ENCODE measurements at places on chromosomes 1 and 21.

DNA sequence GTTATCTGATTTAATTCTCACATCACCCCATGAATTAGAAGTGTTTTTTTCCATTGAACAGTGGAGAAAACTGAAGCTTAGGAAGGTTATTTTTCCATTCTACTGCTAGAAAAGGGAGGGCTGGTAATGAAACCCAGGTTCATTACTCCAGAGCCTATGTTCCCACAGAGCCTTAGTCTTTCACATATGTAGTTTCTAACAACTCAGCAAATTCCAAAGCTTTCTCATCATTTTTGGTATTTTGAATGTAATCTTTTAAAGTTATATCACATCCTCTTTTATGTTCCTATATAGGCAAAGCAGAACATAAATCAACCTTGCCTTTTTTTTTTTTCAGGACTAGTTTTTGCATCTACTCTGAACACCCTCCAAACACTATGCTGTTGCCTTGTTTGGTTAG lies 131.9 kb upstream of the BEND5 start:
- no peak for DNase-seq

DNA sequence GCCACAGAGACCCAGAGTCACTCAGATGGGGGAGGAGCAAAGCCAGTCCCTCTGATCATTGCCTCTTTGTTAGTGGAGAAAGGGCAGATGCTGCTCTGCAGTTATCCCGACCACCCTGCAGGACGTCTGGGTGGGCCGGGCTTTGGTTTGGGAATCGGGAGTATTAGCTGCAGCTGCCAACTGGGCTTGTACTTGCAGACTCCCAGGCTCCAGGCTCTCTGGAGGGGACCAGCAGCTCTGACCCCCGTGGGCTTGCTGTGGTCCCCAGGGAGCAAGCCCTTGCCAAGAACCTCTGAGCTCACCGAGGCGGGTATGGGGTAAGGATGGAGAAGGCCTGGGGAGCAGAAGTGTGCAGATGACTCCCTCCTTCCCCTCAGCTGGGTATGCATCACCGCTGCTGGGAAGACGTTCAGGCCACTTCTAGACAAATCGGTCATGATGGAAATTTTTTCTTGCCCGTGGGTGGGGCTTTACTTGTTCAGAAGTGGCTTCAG lies 21.6 kb downstream of the MAPKAPK2 start:
- DNase-seq, result no peak

GRCh38 chr1:94056171-94056570 lies 64.8 kb downstream of the ABCA4 start:
- DNase-seq, result no peak

DNA sequence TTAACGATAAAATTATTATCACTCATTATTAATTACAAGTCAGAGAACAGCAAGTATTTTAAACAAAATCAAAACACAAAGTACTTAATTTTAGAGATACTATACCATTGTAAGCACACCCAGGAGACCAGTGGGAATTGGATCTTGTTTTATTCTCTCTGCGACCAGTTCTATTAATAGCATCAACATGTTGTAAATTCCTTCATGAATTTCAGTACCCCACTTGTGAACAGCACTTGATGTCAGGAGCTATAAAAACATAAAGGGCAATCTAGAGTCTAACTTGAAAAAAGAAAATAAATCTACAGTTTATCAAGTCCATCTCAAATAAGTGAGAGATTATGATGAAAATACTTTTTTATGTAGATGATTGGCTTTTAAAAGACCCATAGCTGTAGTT lies 42.9 kb downstream of the USP24 start:
- no peak for DNase-seq

DNA sequence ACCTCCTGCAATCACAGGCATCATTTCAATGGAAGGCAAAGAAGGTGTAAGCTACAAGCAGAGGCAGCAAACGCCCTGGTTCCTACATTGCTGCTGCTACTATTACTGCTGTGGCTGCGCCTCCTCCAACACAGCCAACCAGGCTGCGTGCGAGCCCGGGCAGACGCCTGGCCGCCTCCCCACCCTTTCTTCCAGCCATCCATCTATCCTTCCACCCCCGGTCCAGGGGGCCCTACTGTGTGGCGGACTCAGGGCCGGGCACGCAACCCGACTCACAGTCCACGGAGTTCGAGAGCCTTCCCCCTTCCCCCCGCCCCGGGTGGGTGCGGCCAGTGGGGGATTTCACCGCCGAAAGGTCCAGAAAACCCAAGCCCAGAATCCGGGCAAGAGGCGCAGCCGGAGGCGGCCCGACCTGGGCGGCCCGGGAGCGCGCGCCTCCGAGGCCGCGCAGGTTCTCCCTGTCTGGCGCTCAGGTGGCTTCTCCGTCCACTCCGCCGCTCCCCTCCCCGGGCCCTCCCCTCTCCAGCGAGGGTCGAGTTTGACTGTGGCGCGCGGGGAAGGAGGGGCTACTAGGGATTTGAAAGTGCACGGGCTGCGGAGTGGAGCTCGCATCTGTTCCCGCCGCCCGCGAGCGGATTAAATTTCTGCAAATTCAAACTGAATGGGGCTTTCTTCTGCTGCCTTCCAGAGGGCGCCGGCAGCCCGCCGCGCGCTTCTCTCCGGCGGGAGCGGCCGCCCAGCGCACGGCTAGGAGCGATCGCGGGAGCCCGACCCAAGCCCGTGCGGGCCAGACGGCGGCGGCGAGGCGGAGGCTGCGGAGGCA lies at the start of gene HUNK:
Gene HUNK, plus strand, starts transcription at position 569 of the 823 bp plus-strand sequence. CDS start 655 bp downstream, outside the sequence.
- DNase-seq, result no peak

GRCh38 chr1:230816018-230816417 lies 52.3 kb downstream of the C1orf198 start:
- no peak for DNase-seq

DNA sequence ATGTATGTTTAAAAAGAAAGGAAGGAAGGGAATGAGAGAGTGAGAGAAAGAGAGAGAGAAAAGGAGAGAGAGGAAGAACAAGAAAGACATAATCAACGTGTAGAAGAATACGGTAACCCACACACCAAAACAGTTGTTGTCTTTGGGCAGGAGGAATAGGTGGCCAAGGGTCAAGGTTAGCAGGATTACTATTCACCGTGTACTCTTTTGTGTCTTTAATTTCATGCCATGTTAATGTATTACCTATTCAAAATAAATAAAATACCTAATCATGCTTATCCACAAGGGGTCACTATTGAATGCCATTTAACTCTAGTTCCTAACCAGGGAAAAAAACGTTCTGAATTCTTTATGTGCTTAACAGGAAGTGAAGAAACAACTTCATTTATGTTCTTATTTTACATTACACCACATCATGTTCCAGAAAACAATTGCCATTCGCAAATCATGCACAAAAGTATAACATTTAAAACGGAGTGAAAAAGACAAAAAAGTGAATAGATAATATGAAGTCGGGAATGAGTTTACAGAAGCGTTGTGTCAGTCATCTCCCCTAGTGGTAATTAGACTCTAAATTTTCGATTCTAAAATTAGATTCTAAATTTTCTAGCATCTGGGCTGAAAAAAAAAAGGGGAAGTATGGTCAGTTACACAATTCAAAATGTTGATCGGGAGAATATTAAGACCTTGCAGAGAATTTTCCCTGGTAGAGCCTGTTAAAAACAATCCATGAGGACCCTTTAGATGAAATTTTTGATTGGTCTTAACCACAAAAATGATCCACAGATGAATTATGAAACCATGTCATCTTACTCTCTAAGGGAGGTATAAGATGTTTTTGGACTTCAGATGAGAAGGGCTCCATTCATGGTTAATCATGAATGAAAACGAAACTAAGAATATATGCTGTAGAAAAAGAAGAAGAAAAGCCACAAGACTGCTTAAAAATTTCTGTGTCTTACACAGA lies 700 bp upstream of the KMO start:
- DNase-seq, result no peak

- DNase-seq, result no peak
These were observed 48.0 kb downstream of the CAPN8 start for GRCh38 chr1:223617323-223618070.

- DNase-seq, result no peak
These were observed 677 bp downstream of the AGPAT3 start for GRCh38 chr21:43865540-43866259.

GRCh38 chr1:55192093-55192492 lies 23.1 kb downstream of the USP24 start:
- no peak for DNase-seq

DNA sequence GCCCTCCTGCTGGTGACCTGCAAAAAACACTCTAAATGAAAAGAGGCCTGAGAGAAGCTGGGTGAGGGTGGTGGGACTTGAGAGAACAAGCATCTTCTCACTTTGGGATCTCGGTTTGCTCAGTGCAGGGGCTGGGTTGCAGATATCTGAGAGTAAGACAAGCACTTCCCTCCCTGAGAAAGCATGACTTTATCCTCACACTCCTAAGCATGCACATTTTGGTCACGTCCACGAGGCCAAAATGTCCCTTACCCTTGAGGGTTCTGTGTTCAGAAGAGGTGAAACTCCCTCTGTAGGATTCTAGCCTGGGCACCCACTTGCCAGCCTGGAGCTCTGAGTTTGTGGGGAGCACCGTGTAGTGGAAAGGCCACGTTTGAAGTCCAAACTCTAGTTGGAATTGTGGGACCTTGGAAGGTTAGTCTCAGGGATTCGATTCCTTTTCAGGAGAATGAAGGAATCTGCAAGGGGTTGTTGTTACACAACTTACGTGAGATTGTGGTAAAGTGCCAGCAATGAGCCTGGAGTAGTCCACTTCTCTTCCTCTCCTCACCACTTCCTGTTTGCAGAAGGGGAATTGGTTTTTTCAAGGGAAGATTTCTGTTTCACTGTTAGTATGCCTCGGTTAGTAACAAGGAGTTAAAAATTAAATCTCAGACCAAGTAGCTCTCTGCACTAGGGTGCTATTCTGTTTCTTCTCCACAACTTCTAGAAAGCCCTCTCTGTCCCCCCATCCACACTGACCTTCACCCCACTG lies 3.0 kb downstream of the FCAMR start:
- DNase-seq, result no peak

GRCh38 chr1:40314721-40315238 lies 2.3 kb downstream of the COL9A2 start:
- DNase-seq, result no peak

DNA sequence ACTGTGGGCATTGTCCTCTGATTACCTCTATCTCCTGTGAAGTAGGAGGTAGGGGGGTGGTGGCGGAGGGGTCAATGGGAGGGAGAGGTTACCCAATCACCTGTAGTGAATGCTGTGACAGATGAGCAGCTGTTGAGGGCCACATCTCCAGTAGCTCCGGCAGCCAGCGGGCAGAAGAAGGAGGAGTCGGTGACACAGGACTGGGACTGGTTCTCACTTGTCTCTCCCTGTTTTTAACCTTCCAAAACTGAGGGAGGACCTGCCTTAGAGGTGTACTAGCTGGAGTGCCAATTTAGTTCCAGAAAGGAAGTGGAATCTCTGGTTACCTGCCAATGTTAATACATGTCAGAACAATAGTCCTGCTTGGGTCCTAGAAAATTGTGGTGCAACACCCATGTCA lies 56.2 kb upstream of the ENAH start:
- DNase-seq, result no peak
